ENCODE measurements at places on chromosomes 2 and 18.

DNA sequence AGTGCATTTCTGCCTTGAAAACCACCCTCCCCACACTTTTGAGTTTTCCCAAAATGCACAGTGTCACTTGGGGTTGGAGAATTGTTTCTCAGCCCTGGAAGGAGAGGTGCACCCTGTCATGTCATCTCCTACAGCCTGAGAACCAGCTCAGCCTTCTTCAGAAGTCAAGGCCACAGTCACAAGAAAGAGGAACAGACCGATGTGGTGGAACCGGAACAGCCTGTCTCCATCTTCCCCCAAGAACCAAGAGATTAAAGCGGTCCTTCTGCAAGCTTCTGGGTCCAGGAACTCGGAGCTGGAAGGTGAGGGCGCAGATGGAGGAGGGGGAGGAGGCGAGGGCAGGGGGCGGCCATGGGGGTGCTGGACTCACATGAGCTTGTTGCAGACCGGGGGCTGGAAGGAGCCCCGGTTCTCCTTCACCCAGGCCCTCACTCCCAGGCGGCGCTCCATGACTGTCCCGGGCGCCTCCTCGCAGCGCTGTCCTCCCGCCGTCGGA, 248 bp downstream of the HAAO start:
- no peak for DNase-seq

DNA sequence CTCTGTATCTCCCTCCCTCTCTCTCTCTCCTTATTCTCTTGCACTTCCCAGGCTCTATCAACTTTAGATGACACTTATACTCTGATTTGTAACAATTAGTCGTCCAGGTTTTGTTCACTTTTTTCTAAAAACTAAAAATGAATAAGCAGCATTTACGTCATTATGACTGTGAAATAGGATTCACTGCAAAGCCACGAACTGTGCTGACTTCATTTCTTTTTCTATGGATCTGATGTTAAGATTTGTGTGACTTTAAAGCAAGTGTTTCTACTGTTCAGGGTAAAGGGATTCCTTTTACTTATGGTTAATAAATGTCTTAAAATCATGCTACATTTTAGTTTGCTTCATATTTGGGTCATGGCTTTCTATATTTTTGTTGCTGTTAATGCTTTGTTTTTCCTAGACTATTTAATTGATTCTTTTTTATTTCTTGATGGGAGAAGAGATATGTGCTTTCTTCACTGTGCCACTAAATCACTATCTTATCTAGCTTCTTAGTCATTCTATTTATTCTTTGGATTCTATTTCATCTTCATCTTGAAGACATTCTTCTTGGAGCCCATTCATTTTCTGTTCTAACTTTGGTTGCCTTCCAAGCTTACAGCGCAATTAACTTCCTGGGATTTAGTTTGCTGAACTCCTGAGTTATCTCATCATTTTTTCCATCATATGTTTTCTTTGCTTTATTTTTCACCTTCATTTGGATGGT, 480.4 kb upstream of the TRIB2 start:
- no peak for DNase-seq

DNA sequence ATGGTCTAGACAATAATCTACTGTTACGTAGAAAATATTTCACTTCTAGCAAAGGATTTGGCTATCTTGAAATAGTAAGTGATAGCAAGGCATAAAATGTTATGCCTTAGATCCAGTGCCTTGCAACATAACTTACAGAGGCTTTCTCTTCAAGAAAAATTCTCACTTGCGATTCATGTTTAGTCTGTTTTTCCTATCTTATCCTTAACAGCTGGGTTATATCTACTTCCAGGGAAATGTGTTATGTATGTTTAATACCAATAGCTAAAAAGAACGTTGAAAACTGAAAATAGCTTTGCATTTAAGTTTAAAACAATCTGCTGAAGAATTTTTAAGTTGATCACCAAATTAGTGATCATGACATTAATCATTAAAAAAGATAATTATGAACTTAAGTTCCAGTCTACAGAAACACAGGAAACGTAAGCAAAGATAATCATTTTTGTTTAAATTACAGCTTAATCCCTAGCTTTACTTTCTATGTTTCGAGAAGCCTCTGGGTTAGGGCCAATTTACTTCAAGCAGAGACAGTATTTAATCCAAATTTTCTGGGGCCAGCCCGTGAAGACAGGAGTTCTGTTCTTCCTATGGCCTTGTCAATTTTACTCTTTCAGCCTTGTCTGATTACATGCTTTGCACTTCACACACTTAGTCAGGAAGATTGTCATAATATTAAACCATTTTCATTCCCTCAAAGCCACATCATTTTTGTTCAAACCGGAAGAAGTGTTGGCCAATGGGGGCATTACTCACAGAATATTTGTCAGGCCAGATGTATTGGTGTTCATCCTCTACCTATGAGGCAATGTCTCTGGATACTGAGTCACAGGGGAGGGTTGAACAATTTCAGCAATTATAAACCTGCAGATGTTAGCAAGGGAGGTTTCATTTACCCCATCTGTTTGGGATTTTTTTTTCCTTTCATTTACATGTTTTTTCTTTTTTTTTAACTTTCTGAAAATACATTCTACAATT, 1132.9 kb upstream of the ZEB2 start:
- DNase-seq: no peak

- DNase-seq: no peak
Measured at GRCh38 chr2:239774142-239774462, 251.0 kb downstream of the NDUFA10 start.

DNA sequence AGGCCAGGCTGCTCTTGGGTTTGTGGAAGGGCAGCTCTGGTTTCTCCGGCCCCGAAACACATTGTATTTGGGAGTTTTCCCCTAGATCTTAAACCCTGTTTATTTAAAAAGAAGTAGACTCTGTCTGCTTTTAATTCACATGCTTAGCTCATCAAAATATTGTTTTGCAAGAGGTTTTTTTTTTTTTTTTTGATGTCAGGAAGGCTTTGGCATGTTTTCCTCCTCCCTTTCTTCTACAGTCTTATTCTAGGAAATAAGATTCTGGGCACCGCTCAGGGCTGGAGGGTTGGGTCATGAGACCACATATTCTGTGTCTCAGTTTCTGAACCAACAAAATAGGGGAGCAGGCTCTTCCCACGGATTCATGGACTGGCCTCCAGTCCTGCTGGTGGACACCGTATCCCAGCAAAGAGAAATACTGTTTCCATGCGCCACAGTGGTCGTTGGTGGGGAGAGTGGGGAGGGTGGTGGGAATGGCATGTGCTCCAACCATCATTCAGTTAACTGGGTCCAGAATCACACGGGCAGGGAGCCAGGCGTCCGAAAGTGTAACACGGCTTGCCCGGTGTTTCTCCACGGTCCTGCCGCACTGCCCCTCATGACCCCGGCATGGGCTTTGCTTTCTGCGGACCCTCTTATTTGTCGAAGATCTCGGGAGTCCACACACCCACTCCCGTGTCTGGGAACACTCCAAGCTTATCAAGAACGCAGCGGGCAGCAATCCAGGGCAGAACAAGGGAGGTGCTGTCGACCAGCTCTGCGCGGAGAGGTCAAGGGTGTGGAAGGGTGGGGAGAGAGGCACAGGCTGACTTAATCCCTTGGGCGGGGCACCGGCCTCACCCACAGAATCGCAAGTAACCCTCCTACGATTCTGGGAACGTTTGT, 176.7 kb downstream of the GLI2 start:
- no peak for DNase-seq

DNA sequence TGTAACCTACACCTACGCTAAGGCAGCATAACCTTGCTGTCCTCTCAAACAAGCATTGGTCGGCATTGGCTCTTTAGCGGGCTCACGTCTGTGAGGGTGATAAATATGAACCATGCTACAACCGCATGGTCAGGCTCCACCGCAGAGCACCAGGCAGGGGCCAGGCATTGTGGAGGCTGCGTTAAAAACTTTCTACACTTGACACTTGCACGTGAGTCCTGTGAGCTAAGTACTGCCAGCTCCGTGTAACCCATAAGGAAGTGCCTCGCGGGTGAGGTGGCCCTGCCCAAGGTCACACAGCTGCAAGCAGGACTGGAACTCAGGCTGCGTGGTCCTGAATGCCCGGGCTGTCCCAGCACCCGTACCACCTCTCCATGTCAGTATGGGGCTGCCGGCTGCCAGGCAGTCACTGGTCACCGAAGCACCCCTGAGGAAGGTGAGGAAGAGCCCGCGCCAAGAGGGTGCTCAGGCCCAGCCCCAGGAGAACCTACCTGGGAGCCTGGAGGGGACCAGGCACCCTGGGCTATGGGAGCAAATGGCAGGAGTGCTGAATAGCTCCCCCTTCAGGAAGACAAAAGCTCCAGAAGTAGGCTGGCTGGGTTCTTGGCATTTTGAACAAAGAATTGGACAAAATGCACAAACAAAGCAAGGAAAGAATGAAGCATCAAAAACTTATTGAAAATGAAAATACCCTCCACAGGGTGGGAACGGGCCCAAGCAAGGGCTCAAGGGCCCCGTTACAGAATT, 271.1 kb upstream of the RAB6C start:
- DNase-seq: no peak

DNA sequence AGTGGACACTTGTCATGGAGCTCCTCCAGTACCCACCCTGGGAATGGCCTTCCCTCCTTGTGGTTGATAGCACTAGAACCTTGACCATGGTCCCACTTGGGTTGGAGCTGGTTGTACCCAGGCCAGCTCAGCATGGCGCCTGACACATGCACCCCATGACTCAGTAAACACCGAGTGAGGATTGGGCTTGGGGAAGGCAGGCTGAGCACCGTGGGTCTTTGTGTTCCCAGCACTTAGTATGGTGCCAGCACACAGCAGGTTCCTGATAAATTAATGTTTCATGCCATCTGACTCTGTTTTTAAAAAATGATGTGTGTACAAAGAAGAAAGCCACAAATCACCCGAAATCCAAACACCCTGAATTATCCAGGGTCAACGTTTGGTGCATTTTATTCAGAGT, 69.8 kb downstream of the CIB4 start:
- DNase-seq: no peak

GRCh38 chr18:8705238-8705960, at the start of gene MTCL1:
Gene MTCL1 (plus strand): TSS chr18:8705556. CDS start chr18:8705661, 105 bp downstream.
- DNase-seq: no peak

DNA sequence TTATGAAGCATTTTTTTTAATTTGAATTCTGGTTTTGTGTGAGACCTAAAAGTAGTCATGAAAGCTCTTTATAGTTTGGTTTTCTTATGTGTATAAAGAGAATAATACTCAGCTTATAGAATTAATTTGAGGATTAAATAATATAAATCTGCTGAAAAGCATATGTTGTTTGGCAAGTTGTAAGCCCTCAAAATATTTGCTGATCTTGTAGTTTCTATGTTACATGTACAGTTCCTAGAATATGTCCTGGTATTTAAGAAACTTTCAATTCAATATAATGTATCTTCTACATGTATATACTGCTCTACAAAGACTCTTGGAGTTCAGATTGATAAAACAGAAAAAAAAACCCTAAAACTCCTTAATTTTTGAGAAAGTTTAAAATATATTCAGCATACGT, 605.5 kb upstream of the FAM98A start:
- no peak for DNase-seq

GRCh38 chr2:241965931-241966412, 96.4 kb downstream of the RTP5 start:
- DNase-seq: peak; percentile 65

GRCh38 chr2:233290051-233290845, 17.4 kb upstream of the SAG start:
- no peak for DNase-seq

GRCh38 chr2:59427980-59428379, 1125.5 kb downstream of the BCL11A start:
- no peak for DNase-seq

Data from stimulated activated CD4-positive, alpha-beta T cell treated with anti-CD3 and anti-CD28 coated beads, Interleukin-1b, Interleukin-23, amount 100 ng/mL, for 4 hours (primary cell).